ENCODE measurements at places on chromosomes 4 and X. TPM values are rescaled to one million over a fixed set of nuclear protein-coding genes. Genes with fewer than 3 reads are reported as not detected.

GRCh38 chr4:15891312-15891711 is 47.2 kb downstream of the FGFBP1 start:
- no peaks in the 10 kb centered on the region for H3K4me1 ChIP-seq
- peaks cover 4% of the 10 kb centered on the region for H3K27me3 ChIP-seq
- H3K36me3 ChIP-seq = no peaks in the 10 kb centered on the region
- H3K27ac ChIP-seq = no peak overlapping the region
- no peak for DNase-seq

- H3K4me1 ChIP-seq = no peaks in the 10 kb centered on the region
- H3K27me3 ChIP-seq = no peaks in the 10 kb centered on the region
- no peak overlapping the region for H3K27ac ChIP-seq
- no peak overlapping the region for H3K4me3 ChIP-seq
- DNase-seq = no peak
These were observed 107.2 kb upstream of the PGRMC2 start for GRCh38 chr4:128394778-128395177.

- H3K27ac ChIP-seq = no peak overlapping the region
- H3K27me3 ChIP-seq = no peaks in the 10 kb centered on the region
- no peaks in the 10 kb centered on the region for H3K36me3 ChIP-seq
- DNase-seq = peak; percentile 8
- H3K4me3 ChIP-seq = no peak overlapping the region
These were observed 26.2 kb upstream of the TMPRSS11D start for GRCh38 chr4:67909905-67910584.

DNA sequence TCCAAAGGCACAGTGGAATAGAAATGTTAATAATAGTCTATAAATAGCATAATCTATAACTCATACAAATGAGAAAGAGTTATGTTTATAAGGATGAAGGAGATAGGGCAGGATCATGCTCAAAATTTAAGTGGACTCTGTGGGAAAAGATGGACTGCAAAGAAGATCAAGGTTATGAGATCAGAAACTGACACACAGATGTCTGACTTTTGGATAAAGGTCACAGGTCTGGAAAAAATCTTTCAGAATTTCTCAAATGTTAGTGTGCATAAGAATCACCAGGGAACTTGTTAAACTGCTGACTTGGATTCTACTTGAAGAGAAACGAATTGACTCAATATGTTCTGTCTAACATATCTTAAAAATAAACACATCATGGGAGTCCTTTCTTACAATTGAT is 104.1 kb downstream of the FSTL5 start:
- no peaks in the 10 kb centered on the region for H3K36me3 ChIP-seq
- H3K4me1 ChIP-seq = no peaks in the 10 kb centered on the region
- no peak for DNase-seq
- no peak overlapping the region for H3K27ac ChIP-seq
- H3K27me3 ChIP-seq = no peaks in the 10 kb centered on the region

DNA sequence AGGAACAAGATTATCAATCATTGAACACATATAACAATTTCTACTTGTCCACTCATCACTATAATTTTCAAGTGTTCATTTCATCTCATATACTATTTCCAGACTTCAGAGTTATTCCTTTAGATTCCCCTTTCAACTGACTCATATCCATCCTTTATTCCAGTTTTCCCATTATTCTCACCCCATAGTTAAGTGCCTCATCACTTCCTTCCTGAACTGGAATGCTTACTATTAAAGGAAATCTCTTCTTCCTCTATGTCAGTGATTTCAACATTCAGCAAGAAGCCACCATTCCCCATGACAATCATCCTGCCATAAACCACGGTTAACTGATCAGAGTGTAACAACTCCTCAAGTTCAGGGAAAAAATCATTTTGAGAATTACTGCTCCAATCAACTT is 198.9 kb downstream of the FBXO8 start:
- H3K27me3 ChIP-seq = no peaks in the 10 kb centered on the region
- H3K4me1 ChIP-seq = no peaks in the 10 kb centered on the region
- no peak overlapping the region for H3K27ac ChIP-seq

DNA sequence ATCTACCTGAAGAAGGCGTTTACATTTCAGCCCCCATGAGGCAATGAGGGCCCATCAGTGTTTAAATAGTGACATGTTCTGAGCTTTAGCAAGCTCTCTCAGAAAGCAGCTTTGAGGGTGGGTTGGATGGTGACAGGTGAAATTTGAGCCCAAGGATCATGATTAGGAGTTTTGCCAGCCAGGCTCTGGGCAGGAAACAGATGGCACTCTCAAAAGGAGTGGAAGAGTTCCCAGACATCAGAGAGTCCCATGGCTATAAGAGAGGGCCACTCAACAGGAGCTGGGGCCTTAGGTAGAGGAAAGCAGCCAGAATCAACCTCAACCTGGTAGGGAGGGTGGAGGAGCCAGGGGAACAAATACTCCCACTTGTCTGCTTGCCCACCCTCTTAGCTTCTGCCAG is 499.8 kb downstream of the MID1IP1 start:
- H3K4me1 ChIP-seq = no peaks in the 10 kb centered on the region
- no peak overlapping the region for H3K27ac ChIP-seq
- no peaks in the 10 kb centered on the region for H3K36me3 ChIP-seq
- H3K27me3 ChIP-seq = no peaks in the 10 kb centered on the region

DNA sequence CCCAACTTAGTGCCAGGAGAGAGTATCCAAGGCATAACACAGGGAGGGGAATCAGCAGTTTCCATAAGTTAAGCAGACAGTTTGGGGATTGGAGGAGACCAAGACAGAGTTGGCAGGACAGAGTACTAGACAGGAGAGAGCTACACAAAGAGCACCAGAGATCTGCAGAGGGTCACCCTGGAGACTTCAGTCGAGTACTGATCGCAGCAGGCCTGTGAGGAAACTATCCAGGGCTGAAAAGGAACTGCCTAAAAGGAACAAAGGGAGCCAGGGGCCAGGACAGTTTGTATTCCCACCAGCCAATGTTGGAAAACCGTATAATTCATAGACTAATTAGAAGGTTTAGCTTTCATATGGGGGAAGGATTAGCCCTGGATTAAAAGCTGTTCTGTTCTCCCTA is 80.6 kb upstream of the ENPP6 start:
- no peaks in the 10 kb centered on the region for H3K4me1 ChIP-seq
- no peaks in the 10 kb centered on the region for H3K27me3 ChIP-seq
- no peak overlapping the region for H3K4me3 ChIP-seq
- H3K27ac ChIP-seq = no peak overlapping the region
- no peaks in the 10 kb centered on the region for H3K36me3 ChIP-seq

GRCh38 chr4:19945979-19946380 is 305.7 kb upstream of the SLIT2 start:
- no peaks in the 10 kb centered on the region for H3K27me3 ChIP-seq
- no peaks in the 10 kb centered on the region for H3K4me1 ChIP-seq
- H3K4me3 ChIP-seq = no peak overlapping the region
- H3K36me3 ChIP-seq = no peaks in the 10 kb centered on the region
- no peak overlapping the region for H3K27ac ChIP-seq

GRCh38 chr4:99310389-99310788 is 10.8 kb downstream of the ADH1B start:
- H3K4me1 ChIP-seq = no peaks in the 10 kb centered on the region
- H3K4me3 ChIP-seq = no peak overlapping the region
- H3K27ac ChIP-seq = no peak overlapping the region

GRCh38 chr4:20890761-20891160 is 190.5 kb downstream of the PACRGL start:
- no peak for DNase-seq
- H3K4me3 ChIP-seq = no peak overlapping the region
- H3K36me3 ChIP-seq = no peaks in the 10 kb centered on the region

- H3K27ac ChIP-seq = no peak overlapping the region
- DNase-seq = no peak
- H3K4me1 ChIP-seq = no peaks in the 10 kb centered on the region
- no peaks in the 10 kb centered on the region for H3K36me3 ChIP-seq
- no peak overlapping the region for H3K4me3 ChIP-seq
These were observed 122.5 kb upstream of the LDB2 start for GRCh38 chr4:17020901-17021300.

- H3K4me3 ChIP-seq = peak overlapping the region; percentile 59
- H3K27ac ChIP-seq = peak overlapping the region; percentile 61
- no peaks in the 10 kb centered on the region for H3K27me3 ChIP-seq
- no peaks in the 10 kb centered on the region for H3K36me3 ChIP-seq
- DNase-seq = peak; percentile 26
These were observed 677 bp downstream of the PTPN13 start for GRCh38 chr4:86594559-86595425.

- no peaks in the 10 kb centered on the region for H3K27me3 ChIP-seq
- H3K4me3 ChIP-seq = no peak overlapping the region
- peaks cover 47% of the 10 kb centered on the region for H3K4me1 ChIP-seq
- H3K36me3 ChIP-seq = no peaks in the 10 kb centered on the region
- peak overlapping the region; percentile 26 for H3K27ac ChIP-seq
These were observed 31.6 kb upstream of the HUWE1 start for GRCh38 chrX:53718073-53718472.

GRCh38 chrX:37824491-37825214 is 22.7 kb downstream of the DYNLT3 start:
- no peaks in the 10 kb centered on the region for H3K36me3 ChIP-seq
- no peak overlapping the region for H3K27ac ChIP-seq
- DNase-seq = no peak
- H3K4me3 ChIP-seq = no peak overlapping the region
- H3K4me1 ChIP-seq = peaks cover 17% of the 10 kb centered on the region

DNA sequence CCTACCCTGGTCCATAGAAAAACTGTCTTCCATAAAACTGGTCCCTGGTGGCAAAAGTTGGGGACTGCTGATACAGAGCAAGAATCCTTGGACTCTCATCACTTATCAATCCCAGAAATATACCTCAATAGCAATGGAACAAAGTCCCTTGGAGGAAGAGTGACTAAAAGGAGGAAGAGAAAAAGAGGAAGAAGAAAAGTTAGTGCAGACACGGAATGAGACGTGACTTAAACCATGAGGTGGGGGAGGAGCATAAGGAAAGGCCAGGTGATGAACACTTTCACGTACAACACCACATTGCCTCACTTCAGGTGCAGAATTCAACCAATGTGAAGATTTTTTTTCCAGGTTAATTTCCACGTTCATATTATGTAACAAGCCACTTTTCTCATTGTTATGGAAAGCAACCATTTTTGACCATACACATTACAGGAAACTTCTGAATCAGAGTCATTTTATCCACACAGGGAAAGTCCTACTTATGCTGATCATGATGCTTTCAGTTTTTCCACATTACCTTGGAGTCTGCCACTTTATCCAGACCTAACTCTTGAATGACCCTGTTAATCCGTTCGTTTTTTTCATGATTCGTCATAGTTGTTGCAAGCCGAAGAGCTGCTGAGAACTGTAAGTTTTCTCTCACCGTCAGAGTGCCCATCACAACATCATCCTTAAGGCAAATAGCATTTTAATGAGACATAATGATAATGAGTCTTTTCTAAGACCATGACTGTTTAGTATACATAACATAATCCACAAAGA is 27.7 kb downstream of the ABCG2 start:
- no peaks in the 10 kb centered on the region for H3K36me3 ChIP-seq
- no peaks in the 10 kb centered on the region for H3K4me1 ChIP-seq
- no peak for DNase-seq
- H3K27me3 ChIP-seq = no peaks in the 10 kb centered on the region
- no peak overlapping the region for H3K4me3 ChIP-seq

GRCh38 chrX:45735571-45735970 is 534.9 kb upstream of the DIPK2B start:
- H3K27ac ChIP-seq = no peak overlapping the region
- no peaks in the 10 kb centered on the region for H3K36me3 ChIP-seq
- DNase-seq = no peak

- H3K4me1 ChIP-seq = no peaks in the 10 kb centered on the region
- H3K27ac ChIP-seq = no peak overlapping the region
- no peaks in the 10 kb centered on the region for H3K36me3 ChIP-seq
These were observed 460.3 kb downstream of the MID1IP1 start for GRCh38 chrX:39261446-39262147.

DNA sequence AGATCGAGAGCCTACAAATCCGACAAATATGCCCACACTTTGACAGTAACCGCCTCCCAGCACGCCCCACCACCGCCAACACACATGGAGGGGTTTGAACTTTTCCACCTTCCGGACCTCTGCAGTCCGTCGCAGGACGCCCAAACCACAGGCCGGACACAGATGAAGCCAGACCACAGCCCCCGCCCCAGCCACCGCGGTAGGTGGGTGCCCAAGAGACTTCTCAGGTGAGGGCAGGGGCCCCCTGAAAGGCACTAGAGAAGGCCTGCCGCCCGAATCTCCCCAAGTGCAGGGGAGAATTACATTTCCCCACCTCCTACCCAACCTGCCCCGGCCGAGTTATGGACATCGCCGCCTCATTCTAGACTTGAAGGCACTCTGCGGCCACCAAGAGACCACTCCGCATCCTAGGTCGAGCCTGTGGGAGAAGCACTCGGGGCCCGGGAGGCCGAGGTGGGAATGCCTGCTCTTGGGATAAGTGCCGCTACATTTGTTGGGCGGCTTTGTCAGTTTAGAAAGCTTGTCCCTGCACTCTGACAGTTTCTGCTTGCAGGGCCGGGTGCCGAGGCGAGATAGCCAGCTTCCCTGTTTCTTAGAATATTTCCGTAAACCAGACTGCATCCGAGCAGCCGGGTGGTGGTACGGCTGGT is 21.5 kb downstream of the HAND2 start:
- DNase-seq = no peak
- no peak overlapping the region for H3K27ac ChIP-seq
- H3K4me3 ChIP-seq = peak overlapping the region; percentile 46
- peaks cover 55% of the 10 kb centered on the region for H3K27me3 ChIP-seq

DNA sequence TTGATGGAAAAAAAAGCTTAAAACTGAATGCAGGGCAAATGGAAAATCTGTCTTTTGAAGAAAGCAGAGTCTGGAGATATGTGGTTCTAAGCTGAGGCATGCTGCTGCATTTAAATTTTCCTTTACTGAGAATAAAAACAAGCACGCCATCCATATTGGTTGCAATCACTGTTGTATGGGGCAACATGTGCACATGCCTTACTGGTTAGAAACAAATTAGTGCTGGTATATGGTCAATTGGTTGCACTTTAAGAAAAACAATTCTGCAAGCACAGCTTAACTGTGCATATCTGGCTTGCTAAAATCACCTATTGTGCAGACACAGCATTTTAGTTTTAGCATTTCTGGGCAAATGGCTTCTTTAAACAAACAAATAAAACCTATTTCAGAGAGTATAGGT is 239.1 kb downstream of the NDST4 start:
- DNase-seq = no peak
- no peak overlapping the region for H3K27ac ChIP-seq
- H3K36me3 ChIP-seq = no peaks in the 10 kb centered on the region
- no peaks in the 10 kb centered on the region for H3K4me1 ChIP-seq
- H3K4me3 ChIP-seq = no peak overlapping the region
- no peaks in the 10 kb centered on the region for H3K27me3 ChIP-seq

- H3K4me3 ChIP-seq = no peak overlapping the region
- H3K36me3 ChIP-seq = no peaks in the 10 kb centered on the region
- H3K27me3 ChIP-seq = no peaks in the 10 kb centered on the region
- DNase-seq = no peak
These were observed 9.5 kb downstream of the XPNPEP2 start for GRCh38 chrX:129748305-129748704.

Gene GPR173
- not detected for total RNA-seq

Gene SPANXD
- total RNA-seq = not detected

Gene DMRTC1
- total RNA-seq = 1.1 TPM

Gene ZMAT1
- 40.0 TPM for total RNA-seq

Gene ZFP92
- total RNA-seq = 0.44 TPM

Gene SCD5
- total RNA-seq = not detected

Gene MAGEB10
- total RNA-seq = not detected

Gene CAPN6
- not detected for total RNA-seq

Gene LARP7
- 44.1 TPM for total RNA-seq

Data from CD4-positive, alpha-beta memory T cell (primary cell).